Stimulated activated CD4-positive, alpha-beta T cell treated with anti-CD3 and anti-CD28 coated beads, Interleukin-4, amount 100 ng/mL, for 4 hours (primary cell): ENCODE measurements at places on chromosomes 11 and 22.

DNA sequence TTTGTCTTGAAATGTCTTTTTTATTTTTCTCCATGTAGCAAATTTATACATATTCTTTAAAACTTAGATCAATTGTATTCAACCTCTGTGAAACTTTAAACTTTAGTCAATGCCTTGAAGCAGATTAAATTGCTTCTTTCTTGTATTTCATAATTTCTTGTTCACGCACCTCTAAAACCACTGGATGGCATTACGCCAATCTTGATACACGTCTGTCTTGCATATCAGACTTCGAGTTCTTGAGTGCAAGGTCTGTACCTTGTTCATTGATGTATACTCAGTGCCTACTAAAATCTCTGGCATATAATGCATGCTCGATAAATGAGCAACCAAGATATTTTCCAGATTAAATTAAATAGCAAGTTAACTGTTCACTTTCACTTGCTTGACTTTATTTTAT, 236.8 kb downstream of the CASP12 start:
- DNase-seq, result no peak

DNA sequence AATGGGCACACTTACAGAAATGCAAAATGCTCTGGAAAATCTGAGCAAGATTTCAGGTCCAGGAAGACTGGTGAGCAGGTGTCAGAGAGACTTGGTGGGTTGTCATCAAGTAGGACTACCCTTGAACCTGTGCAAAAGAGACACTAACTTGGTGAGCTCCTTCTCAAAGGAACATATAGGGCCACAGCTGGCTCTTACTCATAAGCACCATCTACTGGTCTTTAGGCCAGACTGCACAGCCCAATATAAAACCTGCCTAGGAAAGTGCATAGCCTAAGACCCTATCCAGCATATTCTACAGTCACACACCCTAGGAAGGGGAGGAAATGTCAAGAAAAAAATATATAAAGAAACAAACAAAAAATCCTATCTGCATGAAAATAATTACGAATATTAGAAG, 18.2 kb upstream of the OR10W1 start:
- no peak for DNase-seq

DNA sequence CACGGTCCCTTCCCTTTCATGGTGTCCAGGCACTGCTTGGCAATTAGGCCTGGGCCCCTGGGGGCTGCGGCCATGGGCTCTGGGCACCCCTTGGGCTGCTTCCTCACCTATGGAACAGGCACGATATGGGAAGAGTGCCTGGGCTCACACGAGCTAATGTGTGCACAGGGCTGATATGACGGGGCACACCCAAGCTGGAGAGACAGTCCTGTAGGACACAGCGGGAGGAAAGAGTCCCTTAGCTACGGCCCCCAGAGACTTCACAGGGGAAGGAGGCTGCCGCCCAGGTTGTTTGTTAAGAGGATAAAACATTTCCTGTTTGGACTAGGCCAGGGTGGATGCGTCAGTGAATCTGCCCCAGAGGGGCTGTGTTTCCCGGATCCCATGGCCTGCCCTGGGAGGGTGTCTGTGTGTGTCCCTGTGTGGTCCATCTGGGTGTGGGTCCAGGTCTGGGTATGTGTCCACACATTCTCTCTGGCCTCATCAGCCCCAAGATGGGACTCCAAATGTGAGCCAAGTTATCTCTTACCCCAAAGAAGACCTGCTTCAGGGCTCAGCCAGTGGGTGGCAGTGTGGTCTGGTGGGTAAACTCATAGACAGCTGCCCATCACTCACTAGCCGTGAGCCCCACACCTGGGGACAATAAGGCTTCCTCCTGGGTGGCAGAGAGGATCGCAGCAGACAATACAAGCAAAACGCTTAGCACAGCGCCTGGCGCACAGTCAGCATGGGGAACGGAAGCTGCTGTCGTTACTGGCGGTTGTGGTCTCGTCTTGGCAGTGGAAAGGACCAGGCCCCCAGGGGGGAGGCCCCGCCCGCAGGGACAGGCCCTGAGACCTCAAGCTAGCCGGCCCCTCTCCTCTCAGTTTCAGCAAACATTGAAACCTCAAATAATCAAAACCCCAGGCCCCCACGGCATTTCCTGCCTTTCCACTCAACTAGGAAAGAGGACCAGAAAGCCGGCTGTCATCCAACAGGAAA, 3.2 kb upstream of the EMID1 start:
- peak; percentile 24 for DNase-seq

DNA sequence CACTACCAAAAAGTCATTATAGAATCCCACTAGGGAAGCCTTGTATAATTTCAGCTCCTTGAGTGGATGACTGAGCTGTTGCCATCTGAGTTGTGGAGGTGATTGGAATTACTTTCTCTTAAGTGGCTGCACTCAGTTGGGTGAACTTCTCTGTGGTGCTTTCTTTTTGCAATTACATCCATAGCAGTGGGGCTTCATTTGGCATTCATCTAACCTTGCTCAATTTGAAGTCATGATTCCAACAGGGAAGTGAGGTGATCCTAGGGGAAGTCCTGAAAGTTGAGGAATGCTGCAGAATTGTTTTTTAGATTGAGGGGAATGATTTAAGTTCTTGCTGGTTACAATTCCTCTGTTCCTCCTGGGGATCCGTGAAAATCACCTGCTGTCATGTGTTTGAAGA, 39.6 kb downstream of the ARHGAP42 start:
- no peak for DNase-seq

DNA sequence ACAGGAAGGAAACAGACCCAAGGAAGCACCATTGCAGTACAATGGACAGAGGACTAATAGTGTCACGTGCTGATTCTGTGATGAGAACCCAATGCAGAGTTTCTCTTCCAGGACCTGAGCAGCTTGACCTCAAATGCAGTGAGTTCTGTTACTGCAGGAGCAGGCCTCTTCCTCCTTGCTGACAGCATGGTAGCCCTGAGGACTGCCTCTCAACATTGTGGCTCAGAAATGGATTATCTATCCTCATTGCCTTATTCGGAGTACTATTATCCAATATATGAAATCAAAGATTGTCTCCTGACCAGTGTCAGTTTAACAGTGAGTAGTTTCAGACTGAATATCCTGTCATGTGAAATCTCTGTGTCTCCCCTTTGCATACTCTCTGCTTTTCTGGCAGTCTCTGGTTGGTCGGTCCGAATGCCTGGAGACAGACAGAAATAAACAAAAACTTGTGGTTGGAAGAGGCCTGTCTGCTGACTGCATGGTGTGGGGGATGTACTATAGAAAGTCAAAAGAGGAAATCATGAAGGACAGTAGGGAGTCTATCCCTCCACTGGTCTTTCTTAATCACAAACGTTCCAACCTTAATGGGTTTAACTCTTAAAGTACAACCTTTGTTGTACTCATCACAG, 6.9 kb upstream of the MS4A14 start:
- no peak for DNase-seq
